Cardiac atrium fibroblast (primary cell): ENCODE measurements at places on chromosomes 3 and 15. TPM values are rescaled to one million over a fixed set of nuclear protein-coding genes. Genes with fewer than 3 reads are reported as not detected.

Gene CTXND1
- total RNA-seq: not detected in 2 replicates

Gene ENTPD3
- 0.18 TPM in 1 of 2 replicates, not detected in the other for total RNA-seq

Gene GP9
- total RNA-seq: not detected in 2 replicates

Gene HRH1
- 4.9 and 8.6 TPM in 2 replicates for total RNA-seq

Gene KIF7
- 6.3 and 7.8 TPM in 2 replicates for total RNA-seq
